Activated CD8-positive, alpha-beta memory T cell treated with anti-CD3 and anti-CD28 coated beads for 1 hour (primary cell): ENCODE measurements at places on chromosomes 2 and 18.

DNA sequence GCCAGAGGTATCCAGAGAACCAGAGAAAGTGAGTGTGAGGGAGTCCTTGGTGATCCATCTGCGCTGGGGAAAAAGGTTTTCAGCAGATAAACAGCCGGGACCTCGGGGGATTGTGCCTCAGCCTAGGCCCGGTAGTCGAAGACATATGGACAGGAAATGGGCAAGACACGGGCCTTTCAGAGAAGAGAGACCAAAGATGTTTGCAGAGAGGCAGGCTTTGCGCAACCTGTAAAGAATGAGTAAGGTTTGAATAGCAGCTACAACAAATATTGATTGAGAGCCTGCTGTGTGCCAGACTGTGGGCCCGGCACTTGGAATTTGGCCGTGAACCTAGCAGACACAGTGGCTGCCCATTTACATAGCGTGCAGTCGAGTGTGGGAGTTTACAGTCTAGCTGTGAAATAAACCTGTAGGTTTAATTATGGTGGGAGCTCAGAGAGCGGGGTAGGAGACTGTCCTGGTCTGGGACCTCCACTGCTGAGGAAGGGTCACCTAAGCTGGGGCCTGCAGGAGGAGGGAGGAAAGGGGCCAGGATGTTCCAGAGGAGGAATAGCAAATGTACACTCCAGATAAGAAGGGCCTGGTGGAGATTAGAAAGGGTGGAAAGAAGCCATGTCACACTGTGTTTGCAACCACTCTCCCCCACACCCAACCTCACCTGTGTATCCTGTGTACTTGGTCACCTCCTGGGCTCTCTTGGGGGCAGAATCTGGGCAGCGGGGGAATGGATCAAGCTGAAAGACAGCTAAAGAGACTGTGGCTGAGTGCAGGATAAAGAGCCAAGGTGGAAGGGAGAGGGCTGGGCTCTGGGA is 3.0 kb downstream of the SH2D6 start:
- DNase-seq = no peak

GRCh38 chr2:38665854-38666555 is at the start of gene GALM:
Gene GALM, plus strand, starts transcription at chr2:38666114. Its CDS starts 48 bp downstream, at chr2:38666162.
- DNase-seq = no peak

DNA sequence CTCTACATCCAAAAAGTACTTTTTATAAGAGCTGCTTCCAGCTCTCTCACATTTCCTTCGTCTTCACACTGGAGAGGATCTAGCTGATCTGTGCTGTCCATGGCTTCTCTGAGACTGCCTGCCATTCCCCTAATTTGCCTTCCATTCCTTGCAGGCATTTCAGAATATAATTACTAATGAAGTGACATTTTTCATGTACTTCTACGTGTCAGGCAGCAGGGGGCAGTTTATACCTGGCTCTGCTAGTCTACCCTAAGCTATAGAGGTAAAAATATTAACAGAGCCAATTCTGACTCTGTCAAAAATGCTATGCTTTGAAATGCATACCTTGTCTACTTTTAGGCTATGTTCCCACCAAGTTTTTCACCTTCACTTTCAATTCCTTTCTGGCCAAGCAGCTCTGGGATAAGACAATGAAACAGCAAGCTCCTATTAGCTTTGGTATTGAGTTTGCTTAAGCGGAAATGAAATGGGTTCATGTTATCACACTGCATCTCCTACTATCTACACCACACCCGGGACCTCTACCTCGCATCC is 81.9 kb downstream of the MEP1B start:
- DNase-seq = no peak

- DNase-seq = no peak
These were observed 173.0 kb downstream of the BABAM2 start for GRCh38 chr2:28063492-28063962.

DNA sequence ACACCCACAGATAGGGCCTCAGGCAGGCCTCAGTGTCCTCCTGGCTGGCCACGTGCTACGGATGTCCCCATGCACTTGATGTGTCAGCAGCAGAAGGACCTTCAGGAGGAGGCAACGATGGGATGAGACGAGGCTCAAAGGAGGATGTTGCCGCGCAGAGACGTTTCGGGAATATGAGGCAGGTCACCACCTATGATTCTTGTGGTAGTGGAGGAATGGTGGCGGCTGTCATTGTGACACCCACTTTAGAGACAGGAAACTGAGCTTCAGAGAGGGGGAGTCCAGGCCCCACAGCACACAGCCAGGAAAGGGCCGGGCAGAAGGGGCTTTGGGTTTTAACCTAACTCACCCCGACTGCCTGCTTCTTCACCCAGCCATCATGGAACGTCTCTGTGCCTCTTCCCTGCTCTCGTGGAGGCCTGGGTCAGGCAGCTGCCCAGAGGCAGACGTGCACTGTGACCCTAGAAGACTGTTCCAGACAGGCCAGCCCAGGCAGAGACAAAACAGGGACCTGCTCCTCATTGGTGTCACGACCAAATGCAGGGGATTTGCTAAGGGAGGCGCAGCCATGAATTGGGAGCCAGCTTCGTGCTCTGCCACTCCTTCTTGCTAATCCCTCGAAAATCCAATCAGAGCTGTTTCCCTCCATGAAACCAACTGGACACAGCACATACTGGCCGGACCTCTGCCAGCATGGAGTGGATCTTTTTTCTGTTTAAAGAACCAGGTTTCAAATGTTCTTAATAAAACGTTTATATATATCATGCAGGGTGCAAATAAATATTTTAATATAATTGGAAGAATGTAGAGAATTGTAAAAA is 169.2 kb downstream of the ASB1 start:
- DNase-seq = no peak

DNA sequence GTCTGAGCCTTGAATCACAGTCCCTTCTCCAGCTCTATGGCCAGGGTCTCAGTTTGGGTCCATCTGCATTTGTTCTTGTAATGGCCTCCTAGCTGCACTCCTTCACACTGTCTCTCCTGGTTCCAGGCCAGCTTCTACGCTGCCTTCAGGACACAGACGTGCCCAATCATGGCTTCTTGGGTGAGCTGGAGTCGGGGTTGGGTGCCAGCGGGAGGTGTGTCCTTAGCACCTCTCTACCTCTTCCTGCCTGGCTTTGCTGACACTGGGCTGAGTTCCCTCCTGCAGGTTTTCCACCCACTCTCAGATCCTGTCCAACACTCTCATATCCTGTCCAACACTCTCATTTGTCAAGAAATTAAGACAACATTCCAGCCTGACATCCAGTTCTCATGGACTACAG is 9.6 kb downstream of the TRPM8 start:
- no peak for DNase-seq

DNA sequence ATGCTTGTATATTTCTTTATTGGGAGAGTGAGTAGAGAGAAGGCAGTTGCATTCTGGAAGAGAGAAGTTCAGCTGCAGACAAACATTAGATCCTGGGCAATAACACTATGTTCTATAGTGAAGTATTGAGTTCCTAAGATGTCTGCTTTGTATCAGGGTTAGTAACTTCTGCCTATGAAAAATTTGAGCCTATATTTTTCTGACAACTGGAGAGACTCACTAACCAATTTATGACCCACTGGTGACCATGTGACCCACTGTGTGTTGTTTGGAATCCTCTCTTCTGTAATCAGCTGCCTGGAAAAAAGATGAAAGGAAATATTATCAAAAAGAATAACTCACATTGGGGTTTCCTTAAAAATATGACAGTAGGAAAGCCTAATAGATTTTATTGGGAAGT is 35.3 kb downstream of the DPP4 start:
- DNase-seq = no peak

DNA sequence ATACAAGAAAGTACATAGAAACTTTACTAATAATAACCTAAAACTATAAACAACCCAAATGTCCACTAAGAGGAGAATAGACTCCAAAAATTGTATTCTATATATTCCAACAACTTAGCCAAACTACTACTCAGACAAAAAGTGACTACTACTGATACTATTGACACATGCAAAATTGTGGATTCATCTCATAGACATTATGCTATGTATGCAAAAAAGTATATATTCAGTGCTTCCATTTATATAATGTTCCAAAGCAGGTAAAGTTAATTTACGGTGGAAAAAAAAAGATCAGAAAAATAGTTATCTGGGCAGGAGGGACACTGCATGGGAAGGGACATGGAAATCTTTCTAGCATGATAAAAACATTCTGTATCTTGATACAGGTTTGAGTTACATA is 62.0 kb upstream of the SRD5A2 start:
- no peak for DNase-seq

DNA sequence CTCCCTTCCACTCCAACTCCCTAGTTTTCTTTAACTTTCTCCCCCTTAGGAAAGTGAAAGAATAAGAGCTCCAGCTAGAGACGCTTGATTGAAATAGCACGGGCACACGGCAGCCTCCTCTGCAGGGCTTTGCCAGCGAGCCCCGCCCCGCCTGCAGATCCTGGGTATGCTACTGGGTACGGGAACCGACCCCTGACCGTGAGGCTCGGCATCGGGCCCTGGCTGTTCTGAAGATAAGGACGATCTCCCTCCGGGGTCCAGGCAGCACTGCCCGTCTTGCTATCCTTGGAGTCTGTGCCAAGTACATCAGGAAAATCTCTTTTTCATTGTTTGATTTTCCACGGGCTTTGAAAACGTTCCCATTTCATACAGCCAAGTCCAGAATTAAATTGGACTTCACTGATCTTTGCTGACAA is 284.5 kb downstream of the MTX2 start:
- DNase-seq = peak; percentile 8

DNA sequence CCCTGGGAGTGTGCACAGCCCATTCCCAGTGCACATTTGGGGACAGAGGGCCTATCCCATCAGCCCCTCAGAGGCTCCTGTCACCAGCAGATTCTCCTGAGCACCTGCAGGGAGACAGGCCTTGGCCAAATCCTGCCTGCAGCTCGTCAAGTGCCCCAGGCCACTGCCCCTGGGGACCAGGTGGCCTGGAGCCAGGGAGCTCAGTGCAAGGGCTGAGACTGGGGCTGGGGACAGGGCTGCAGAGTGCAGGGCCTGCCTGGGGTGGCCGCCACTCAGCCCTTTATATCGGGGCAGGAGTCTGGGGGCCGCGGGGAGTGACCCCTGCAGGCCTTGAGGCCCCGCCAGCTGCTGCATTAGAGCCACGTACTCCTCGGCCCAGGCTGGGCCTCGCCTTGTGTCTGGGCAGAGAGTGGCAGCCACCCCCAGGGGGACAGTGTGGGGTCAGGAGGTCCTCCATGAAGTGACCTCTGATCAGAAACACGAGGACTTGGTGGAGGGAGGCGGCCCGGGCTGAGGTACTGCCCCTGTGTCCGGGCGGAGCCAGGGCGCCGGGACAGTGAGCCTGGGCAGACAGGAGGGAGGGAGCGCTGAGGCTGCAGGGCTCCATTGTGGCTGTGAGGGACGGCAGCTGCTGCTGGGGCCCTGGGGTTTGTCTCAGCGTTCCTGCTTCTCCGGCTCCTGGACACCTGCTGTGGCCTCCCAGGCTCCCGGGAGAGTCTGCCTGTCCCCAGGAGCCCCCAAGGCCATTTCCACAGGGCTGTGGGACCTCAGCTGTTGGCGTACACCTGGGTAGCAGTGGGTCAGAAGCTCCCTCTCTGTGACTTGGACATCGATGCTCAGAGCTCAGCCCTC is 24.2 kb downstream of the GPC1 start:
- DNase-seq = no peak

DNA sequence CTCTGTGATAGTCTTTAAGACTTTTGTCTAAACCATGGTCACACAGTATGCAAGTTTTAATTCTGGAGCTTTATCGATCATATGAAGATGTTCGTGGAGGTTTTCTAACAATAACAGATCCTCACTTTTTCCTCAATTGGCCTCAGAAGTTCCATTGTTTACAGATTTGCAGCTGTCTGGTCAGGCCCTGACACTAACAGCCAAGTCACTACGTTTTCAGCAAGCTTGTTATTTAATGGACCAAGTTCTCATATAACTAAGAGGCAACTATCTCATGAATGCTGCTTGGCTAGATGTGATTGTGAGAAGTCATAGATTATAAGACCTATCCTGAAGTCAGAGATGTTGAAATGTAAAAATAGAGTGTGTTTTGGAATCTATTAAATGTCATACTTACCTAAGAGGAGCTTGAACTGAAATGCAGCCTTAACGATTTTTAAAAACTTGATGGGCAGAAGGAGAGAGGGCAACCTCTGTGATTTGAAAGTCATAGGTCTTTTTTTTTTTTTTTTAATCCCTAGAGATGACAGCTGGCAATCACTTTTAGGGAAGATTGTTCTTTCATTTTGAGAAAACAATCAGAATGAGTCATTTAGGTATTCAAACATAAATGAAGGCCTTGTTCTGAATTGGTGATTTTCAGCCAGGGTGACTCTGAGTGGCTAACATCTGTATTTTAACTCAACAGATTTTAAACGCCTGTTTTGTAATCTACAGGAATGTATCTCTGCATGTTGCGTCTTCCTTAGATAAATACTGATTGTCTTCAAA is 48.4 kb upstream of the NEMP2 start:
- DNase-seq = no peak

DNA sequence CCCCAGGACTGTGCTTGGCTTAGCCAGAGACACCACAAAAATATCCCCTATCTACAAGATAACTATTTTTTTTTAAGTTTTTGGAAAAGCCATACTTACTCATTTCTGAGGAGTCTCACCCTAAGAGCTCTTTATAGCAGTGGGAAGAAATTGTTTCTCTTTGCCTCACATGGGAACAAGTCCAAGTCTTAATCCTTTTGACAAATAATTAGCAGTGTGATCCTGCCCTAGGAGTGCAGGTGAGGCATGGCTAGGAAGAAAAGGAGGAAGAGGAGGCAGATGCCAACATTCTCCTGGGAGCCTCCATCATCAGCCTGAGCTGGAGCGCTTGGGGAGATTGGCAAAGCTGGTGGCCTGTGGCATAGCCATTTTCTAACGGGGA is 115.6 kb downstream of the STPG4 start:
- DNase-seq = no peak

GRCh38 chr2:235445116-235445515 is 48.7 kb upstream of the AGAP1 start:
- no peak for DNase-seq

DNA sequence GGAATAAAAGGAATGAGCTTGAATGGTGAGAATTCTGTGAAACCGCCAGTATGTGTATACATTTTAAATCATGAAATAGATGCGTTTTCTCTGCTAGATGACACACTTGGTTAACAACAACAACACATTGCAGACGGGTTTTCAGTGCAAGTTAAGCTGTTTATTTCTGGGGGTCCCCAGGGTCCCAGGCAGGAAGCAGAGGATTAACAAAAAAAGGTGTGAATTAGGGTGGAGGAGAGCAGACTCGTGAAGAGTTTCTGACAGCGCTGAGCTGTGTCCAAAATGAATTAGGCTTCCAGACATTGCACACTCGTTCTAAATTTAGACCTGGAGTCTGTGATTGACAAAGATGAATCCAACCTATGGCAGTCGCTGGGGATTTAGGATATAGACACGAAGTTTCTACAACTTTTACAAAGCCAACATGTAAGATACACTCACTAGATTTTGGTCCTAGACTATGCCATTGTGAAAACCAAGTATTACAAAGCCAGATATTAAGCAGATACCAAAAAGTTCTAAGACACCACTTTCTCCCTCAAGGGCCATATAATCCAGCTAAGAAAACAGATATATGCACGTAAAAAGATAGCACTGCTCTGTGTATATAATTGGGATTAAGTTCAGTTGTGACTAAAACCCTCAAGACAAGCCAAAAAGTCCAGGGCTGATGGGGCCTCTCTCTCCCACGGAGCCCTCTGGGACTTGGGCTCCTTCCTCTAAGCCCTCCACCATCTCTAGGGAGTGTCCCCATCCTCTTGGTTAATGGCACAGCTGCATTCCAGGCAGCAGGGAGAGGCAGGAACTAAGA is 120.2 kb downstream of the ACAA2 start:
- no peak for DNase-seq
